ENCODE measurements at places on chromosomes 3 and 15.

- no peak for DNase-seq
Observed at GRCh38 chr3:102163818-102164154, 271.0 kb upstream of the ZPLD1 start.

GRCh38 chr3:160296591-160296990, 71.4 kb downstream of the C3orf80 start:
- peak; percentile 21 for DNase-seq

DNA sequence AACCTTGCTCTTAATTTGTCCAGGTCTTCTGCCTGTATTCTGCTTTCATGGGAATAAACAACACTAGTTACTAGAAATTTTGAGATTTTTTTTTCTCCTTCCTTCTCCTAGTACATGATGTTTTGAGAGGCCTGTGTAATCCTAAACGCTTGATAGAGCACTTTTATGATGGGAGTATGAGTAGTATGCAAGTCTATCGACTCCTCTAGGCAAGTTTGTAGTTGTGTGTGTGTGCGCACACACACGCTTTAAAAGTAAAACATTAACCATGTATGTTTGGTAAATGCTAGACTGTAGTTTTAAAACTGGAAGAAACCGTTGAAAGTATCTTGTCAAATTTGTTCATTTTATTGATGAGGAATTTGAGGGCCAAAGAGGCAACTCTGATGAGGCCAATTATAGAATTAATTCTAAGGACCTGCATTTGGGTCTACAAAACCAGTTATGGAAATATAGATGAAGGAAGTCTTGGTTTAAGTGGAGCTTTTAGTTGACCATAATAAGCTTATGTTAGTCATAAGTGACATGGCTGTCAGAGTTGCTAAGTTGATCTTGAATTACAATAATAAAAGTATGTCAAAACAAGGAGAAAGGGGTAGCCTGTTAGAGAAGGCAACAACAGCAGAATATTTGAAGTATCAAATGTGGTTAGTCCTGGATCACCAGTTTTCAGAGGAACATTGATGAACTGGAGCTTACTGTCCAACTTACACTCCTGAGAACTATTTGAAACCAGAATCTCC, 47.1 kb downstream of the AKAP13 start:
- no peak for DNase-seq

DNA sequence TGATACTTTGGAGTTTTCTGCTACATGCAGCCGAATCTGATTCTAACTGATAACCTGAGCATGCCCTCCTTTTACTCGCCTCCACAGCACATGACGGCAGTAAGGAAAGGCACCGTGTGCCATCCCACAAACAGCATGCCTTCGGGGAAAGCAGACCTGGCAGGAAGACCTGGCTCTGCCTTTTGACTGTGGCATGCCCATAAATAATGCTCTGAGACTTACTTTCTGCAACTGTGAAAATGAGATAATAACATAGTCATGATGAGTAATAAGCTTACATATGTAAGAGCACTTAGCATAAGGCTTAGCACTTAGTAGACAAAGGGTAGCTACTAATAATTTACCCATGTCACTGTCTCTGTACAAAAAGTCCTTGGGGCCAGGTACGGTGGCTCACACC, 32.9 kb downstream of the MTHFS start:
- peak; percentile 41 for DNase-seq

DNA sequence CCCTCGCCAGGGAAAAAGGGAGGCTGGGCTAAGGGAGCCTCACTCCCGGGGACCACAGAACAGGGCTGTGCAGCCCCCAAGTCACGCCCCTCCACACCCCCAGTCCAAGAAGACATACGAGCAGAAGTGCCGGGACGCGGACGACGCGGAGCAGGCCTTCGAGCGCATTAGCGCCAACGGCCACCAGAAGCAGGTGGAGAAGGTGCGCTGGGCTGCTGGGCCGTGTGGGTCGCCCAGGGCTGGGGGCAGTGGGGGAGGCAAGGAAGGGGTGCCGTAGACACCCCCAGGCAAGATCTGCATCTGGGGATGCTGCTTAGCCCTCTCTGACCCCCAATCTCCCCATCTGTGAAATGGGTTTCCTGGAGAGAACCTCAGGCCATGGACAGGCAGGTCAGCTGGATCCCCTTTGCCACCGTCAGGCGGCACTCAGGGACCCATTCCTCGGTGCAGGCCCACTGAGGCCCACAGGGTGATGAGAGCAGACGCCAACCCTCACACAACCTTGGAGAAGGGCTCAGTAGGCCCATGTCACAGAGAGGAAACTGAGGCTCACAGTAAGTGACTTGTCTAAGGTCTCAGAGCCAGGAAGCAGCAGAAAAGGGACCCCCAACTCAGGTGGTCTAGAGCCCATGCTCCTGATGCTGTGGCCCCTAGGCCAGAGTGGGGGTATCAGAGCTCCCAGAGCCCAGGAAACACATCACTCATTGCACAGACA, 33.7 kb downstream of the PSTPIP1 start:
- DNase-seq: no peak

DNA sequence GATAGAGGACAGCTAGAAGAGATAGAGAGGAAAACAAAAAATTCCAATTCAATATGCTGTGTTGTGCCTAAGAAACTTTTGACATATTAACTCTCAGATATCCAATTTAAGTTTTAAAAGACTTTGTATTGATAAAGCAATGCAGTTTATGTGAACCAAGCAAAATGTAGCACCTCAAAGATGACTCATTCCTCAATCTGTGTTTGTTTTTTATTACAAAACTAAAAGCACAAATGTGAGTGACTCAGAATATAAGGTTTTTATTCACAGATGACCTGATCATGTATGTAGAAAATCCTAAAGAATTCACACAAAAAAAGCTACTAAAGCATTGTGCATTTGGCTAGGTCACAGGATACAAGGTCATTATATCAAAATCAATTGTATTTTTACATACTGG, 11.1 kb downstream of the HCLS1 start:
- no peak for DNase-seq

DNA sequence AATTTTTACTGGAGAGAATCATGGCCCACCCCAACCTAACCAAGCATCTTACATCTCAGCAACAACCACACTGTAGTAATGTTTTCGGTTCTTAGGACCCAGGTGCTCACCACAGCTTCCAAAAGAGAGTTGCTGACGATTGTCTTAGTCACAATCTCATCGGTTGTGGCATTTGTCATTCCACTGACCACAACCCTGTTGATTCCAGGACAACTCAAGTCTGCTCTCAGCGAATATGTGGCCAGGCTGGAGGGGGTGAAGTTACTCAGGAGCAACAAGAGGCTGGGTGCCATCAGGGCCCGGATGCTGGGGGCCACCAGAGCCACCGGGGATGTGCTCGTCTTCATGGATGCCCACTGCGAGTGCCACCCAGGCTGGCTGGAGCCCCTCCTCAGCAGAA, 25.9 kb downstream of the GALNT15 start:
- DNase-seq: peak; percentile 60

DNA sequence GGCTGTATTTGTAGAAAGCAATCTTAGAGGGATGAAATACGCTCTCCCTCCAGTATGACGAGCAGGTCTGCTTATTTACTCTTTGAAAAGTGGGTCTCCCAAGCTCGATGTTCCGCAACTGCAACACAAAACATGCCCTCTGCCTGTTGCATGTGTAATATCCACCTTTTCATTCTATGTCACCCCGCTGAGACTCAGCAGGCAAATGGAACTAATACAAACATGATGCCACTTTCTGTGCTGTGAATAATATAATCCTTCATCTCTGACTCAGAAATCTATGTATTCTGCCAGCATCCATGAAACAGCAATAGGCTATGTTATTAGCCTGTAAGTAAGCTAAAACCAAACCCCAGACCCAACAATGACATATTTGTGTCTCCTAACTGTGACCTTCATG, 200.8 kb upstream of the TMCO5A start:
- DNase-seq: peak; percentile 47

DNA sequence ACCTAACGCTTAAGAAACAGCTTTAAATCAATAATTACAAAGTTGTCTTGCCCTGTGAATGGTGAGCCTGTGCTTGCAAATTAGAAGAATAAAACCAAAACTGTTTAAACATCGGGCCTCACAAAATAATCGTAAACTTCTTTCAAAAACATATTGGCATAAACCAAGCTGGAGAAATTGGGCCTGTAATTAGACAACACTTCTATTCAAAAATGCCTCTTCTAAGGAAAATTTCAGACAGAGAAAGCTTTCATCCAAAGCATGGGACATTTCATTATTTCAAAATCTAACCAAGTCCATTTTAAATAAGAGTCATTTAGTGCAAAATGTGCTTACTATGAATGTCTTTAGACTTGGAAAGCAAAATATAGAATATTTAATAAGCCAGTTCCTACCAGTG, 35.5 kb upstream of the GNB4 start:
- DNase-seq: no peak

GRCh38 chr3:54822206-54822605, 105.7 kb downstream of the LRTM1 start:
- DNase-seq: peak; percentile 46

DNA sequence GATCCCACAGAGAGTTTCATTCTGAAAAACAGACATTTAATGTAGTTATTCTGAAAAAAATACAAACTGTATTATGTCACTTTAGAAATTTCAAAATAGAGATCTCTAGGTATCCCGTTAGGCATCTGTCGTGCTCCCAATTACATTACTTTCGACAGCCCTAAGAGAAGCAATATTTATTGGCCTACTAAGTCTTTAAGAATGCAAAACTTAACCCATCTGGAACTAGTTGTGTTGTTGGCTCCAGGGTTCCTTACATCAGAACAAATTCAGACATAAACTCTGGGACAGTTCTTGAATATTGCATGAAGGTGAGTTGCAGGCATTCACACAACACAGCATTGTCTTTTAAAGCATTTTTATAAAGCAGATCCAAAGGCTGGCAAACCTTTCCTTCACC, 498.4 kb downstream of the FHIT start:
- peak; percentile 86 for DNase-seq
